ENCODE measurements at places on chromosomes 11 and 22.

- peak; percentile 24 for DNase-seq
Observed at GRCh38 chr11:86068138-86068871, 579 bp downstream of the PICALM start.

GRCh38 chr11:111569476-111569875 is 29.0 kb downstream of the LAYN start:
- DNase-seq, result no peak

DNA sequence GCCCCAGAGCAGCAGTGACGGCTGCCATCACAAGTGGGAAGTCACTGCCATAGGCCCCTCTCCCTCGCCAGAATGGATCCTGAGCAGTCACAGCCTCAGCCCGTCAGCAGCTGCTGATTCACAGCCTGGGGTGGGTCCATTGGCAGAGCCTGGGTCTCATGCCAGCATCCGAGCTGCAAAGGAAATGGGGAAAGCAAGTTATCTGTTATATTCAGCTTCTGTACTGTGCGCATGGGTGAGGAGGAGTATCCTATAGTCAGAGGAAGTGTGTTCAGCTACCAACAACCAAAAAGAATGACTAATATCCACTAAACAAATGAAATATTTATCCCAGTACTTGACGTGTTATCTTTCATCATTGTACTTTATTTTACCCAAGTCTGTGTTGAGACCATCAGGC is 119.7 kb downstream of the RCN1 start:
- DNase-seq, result no peak

DNA sequence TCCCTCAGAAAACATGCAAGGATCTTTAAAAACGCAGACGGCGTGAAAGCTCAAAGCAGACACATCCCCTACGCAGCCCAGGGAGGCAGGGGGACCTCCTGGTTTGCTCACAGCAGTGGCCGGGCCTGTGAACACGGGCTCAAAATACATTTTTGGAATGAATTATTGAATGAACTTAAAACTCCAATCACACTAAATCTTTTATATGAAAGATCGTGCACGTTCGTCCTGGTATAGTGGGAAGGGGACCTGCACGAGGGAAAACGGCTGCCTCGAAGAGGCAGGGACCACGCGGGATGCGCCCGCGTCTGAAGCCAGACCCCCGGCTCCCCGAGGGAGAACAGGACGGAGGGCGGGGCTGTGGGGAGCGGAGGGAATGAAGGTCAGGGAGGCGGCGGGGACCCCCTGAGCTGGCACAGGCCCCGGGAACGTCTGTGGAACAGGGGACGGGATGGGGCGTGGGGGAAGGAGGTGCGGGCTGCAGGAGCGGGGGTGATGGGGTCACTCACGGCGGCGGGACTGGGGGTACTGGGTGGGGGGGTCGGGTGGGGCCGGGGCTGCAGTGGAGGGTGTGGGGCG is 1.3 kb upstream of the PANX2 start:
- no peak for DNase-seq

DNA sequence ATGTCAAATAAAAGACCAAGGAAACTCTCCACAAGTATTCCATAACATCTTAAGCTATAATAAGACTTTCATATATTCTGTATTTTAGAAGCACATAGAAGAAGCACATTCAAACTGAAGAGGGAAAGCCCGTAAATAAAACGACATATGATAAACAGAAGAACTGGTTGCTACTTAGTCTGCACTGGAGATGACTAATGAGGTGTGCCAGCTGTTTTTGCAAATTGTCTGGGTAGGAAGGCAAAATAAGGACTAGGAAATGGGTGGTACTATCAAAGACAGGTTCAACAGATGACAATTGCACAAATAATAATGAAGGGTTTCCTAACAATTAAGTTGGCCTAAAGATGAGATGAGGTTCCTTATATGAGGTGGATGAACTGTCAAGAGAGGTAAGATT is 593.2 kb upstream of the CCDC179 start:
- DNase-seq, result no peak

DNA sequence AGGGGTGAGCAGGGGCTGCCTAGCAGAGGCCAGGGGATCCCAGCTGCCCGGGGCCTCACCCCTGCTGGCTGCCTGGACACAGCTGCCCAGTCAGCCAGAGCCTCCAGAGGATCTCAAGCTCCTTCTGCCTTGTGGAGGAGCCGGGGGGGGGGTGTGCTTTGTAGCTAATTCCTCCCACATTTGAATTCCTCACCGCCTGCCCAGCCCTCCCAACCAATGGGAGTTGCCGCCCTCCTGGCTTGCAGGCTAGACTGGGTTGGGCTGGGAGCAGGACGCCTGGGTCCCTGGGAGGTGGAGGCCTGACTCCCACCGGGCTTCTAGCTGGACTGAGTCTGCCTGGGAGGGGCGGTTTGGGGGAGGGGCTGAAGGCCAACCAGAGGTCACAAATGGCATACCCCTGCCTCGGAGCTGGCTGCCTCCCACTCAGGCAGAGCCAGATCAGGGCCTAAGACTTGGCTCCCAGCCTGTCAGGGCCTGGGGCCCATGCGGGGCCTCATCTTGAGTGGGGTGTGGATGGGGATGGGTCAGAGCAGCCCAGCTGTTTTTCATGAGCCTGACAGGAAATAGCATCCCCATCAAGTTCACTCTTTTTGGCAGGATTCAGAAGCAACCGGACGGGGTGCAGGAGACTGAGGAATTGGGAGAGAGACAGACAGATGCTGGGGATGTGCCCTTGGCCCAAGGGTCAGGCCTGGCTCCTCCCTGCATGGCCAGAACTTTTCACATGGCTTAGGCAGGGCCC is 29.2 kb upstream of the PDE2A start:
- no peak for DNase-seq

DNA sequence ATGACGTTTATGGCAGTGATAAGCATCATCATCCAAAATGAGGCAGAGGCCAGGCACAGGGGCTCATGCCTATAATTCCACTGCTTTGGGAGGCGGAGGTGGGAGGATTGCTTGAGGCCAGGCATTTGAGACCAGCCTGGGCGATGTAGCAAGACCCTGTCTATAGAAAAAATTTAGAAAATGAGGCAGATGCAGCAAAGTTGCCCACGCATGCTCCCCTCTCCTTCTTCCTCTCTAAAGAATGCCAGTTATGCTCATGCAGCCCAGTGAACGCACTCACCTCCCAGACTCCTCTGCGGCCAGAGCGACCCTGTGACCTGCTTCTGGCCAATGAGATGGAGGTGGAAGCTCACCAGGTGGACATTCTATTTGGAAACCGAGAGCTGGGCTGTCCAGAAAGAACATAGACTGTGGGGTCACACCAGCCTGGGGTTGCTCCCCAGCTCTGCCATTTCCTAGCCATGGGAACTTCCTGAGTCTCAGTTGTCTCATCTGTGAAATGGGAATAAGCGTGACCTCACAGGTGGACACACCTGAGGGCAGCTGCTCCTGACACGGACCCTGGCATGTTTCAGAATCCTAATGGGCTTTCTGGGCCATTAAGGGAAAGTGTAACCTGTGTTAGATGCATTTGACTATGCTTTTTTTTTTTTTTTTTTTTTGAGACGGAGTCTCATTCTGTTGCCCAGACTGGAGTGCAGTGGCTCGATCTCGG is 44.9 kb downstream of the MCM5 start:
- DNase-seq, result no peak

- DNase-seq, result no peak
Observed at GRCh38 chr22:30816413-30816812, 121.7 kb downstream of the OSBP2 start.

- no peak for DNase-seq
Observed at GRCh38 chr11:33476945-33477606, 219.9 kb downstream of the HIPK3 start.

DNA sequence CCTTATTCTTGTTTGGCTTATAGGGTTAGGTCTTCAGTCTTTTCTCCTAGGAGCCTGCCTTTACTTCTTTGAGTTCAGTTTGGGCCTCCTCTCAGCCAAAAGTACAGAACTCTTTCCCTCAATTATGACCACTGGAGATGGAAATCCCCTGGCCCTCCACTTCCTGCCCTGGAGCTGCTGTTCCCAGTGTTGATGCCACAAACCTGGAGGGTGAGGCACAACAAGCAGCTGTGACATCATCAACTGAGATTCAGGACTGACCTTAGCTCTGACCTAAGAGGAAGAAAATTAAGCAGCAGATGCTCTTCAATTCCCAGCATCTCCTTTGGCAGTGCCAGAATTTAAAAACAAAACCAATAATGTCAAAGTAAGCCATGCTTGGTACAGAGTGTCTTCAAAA is 3.0 kb downstream of the ABTB2 start:
- DNase-seq, result no peak

DNA sequence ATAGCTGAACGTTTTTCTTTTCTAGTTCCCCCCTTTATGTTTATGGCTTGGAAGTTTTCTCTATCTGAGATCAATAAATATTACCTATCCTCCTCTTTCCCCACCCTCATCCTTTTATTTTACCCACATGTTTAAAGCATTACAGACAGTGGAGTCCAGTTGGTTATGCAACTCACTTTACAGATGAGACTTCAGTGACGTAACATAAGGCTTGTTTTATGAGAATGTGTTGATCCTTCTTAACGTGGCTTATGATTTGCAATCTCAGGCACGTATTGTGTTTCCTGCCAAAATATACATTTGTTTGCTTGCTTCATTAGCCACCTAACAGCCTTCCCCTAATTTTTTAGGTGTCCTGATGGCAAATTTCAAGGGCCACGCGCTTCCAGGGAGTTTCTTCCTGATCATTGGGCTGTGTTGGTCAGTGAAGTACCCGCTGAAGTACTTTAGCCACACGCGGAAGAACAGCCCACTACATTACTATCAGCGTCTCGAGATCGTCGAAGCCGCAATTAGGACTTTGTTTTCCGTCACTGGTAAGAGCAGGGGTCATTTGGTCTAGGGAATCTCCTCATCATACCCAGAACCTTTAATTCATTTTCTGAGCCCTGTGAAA is 36.6 kb downstream of the TMEM45B start:
- no peak for DNase-seq

DNA sequence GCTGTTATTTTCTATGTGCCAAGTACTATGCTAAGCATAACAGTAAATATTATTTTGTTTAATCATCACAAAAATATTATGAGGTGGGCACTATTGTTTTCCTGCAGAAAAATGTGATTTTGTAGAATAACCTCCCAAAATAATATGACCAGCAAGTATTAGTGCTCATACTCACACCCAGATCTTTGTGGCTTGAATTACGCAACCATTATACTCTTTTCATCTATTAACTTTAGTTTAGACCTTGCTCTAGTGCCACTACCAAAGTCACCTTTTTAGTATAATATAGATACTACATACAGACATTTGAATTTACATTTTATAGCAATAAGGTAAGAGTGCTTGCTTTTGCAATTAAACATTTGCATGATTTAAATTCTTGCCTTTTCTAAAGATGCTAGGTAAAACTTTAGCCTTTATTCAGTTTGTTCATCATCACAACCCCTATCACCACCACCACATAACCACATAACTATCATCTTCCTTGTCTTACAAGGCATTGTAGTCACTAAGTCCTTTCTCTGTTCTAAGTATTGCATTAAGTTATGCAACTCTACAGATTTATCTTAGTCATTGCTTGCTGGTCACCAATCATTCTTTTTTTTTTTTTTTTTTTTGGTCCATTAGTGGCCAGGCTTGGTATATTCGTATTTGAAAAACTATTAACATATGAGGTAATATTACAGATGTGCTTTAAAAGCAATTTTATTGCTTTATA is 68.4 kb downstream of the GAS2 start:
- no peak for DNase-seq

DNA sequence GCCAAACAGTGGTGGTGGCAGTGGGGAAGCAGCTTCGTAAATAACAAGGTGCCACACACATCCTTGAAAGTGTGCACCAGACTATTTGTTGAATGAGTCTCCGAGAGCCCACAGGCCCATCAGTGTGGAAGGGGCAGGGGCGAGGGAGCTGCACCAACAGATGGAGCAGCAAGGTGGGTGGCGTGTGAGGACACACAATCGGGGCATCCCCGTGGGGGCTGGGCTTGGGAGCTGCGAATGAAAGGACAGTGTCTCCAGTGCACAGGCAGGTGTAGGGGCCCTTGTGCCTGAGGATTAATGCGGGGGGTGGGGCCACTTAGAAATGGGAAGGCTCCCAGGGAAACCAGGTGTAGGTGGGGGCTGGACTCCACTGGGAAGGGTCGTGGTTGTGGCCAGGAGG is 2.8 kb downstream of the NRXN2 start:
- DNase-seq, result no peak

DNA sequence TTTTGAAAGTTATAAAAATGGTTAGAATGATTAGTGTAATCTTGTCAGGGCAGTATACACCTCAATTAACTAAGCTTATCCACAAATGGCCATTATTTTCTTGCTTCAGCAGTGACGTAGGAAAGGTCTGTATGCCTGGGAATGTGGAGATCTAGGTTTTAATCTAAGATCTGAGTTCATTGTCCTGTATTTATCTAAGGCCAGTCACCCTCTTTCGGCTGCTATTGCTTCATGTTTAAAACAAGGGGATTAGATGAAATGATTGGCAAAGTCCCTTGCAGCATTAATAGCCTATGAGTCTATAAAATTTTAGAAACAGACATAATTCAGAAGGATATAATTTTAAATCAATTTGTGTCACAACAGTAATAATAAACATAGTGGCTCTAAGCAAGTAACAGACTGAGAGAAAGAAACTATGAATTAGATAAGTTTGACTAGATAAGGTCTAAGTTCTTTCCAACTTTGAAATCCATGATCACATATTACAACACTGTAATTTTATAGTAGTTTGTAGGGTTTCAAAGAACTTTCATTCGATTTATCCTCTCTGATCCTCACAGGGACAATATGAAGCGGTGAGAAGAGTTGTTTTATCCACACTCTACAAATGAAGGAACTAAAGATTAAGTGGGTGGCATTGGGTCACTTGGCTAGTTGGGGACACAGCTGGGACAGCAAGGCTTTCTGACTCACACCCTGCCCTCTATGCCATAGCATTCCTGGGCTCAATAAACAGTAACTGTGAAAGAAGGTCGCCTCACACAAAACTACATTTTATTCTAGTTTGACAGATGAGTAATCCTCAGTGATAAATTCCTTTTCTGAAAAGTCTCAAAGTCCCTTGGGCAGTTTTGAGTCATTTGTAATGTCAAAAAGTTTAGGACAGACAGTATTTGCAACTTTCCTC is 60.6 kb upstream of the RDX start:
- no peak for DNase-seq

GRCh38 chr11:78922859-78923625 is 348.4 kb upstream of the NARS2 start:
- DNase-seq, result no peak

GRCh38 chr11:83069441-83070043 is 2.2 kb downstream of the RAB30 start:
- DNase-seq, result no peak

DNA sequence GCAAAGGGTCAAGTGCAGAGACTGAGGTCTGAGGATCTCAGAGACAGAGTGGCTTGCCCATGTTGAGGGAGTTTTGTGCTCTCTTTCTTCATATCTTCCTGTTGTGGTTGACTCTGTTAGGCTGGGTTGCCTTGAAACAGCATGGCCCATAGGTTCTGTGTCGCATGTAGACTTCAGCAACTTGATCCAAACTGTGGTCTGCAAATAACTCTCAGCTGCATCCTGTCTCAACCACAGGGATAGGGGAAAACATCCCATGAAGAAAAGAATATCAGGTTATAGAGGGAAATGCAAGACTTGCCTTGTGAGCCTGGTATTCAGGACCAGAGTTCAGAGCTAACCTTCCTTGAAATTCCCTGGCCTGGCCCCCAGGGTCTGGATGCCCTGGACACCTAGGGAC is 69.4 kb downstream of the FLI1 start:
- no peak for DNase-seq
